ENCODE measurements at places on chromosomes 4 and X. TPM values are rescaled to one million over a fixed set of nuclear protein-coding genes. Genes with fewer than 3 reads are reported as not detected.
A peak's percentile ranks its signal among the peaks of the same experiment; 100 is the strongest.

GRCh38 chr4:177384856-177385397 is 57.3 kb downstream of the AGA start:
- DNase-seq = no peak

- DNase-seq = no peak
Measured at GRCh38 chr4:96149894-96150293, 310.0 kb downstream of the PDHA2 start.

DNA sequence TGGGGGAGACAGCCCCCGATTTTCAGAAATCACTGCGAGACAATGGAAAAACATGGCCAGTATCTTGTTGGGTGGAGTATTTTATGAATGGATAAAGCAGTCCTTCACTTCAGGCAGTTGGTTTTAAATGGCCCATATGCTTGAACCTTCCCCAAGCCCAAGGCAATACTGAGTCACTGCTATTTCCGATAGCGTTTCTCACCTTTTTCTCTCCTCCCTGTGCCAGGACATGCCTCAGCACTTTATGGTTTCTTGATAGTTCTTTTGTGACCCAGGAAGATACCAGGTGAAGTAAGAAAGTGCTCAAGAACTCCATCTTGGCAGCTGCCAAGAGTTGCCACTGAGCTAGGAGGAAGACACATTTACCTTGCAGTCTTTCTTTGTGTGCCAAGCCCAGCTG is 26.8 kb upstream of the ESX1 start:
- no peak for DNase-seq

DNA sequence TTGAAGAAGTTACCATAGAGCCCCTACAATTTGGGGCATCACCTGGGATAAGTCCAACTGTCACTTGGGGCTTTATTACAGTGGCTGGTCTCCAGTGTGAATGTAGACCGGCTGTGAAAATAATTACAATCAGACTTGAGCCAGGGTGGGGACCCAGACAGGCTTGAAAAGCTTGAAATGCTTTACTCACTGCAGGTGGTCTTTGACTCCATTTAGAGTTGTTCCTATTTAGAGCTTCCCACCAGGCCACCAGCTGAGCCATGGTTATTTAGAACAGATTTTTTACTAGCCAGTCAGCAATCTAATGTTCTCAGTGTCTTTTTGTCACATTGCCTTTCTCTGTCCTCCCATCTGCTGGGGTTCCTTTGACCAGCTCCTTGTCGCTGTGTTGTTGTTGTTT is 5.7 kb downstream of the ARHGAP10 start:
- DNase-seq = no peak

DNA sequence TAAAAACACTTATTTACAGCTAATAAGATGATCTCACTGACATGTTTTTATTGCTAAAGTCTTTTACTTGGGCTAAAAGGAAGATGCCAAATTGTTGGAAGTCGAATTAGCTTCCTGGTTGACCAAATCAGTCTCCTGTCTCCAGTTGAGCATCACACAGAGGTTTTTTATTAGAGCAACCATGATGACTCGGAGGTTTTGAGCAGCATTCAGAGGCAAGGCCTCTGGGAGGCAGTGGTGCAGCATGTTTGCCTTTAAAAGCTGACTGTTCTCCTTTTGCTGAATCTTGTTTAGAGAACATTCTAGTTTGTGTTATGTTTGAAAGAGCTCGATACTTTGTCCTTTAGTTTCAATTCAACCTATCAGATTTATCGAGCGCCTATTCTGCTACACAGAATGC is 2.1 kb downstream of the UCHL1 start:
- DNase-seq = no peak

DNA sequence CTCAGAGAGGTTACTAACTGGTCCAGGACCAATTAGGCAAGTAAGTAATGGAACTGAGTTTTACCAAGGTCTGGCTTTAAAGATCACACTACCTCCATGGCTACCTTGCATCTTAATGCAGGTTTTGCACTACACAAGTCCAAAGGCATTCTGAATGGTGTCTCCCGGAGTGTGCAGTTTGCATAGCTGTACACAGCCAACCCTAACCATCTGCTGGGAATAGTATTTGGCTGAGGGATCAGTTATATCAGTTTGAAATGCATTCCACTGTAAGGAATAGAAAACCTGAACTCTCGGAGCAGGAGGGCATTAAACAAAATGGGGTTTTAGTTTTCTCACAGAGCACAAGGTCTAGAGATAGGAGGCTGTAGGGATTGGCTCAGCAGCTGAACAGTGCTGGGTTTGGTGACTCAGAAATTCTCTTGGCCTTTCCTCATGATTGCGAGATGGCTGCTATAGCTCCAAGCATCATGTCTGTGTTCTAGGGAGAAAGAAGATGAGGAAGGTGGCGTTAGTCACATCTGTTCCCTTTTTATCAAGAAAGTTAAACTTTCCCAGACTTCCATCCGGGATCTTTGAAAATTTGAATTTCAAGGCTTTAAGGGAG is 177.1 kb downstream of the NHS start:
- DNase-seq = no peak

GRCh38 chr4:177323416-177323815 is 13.7 kb downstream of the NEIL3 start:
- no peak for DNase-seq

DNA sequence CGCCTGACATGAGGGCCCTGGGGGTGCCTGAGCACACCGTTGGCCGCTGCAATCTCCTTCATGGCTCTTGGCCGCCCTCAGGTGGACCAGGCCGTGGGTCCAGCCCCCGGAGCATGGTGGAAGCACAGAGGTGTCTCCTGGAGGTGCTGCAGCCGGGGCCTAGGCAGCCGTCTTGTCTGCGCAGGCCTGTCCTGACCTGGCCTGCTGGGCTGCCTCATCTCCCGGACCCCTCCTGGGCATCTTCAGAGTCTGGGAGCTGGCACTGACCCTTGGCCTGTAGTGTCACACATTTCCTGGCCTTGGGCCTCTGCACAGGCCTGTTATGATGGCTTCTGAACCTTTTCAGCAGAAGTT is 20.9 kb downstream of the UVSSA start:
- DNase-seq = peak; percentile 71

DNA sequence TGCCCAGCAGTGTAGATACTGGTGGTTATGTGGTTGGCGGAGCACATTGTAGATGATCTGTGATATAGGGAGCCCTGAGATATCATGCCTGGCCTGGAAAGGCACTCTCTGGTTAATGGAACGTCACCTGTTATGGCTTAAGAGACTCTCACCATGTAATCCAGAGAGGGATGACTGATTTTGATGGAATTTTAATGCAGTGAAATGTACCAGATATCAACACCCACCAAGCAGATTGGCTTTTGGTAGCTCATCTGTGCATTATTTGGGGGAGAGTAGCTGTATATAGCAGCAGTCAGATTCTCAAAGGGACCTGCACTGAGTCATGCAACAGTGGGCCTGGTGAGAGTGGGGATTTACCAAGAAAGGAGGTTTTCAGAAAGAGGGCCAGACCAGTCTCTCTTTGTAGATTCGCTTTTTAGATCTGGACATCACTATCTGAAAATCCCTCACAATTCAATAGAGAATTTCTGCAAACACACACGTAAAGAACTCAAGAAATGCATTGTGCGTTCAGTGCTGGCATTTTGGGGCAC is 17.3 kb downstream of the TSC22D3 start:
- DNase-seq = no peak

ZCCHC12 gene
- total RNA-seq = 0.30 TPM
